HFF-Myc (cell line): ENCODE measurements at places on chromosomes 16 and 17.

GRCh38 chr16:15881794-15882379 is 6.5 kb downstream of the CEP20 start:
- no peak for DNase-seq

GRCh38 chr16:55171241-55171640 is 152.8 kb upstream of the IRX6 start:
- no peak for DNase-seq

- DNase-seq, result no peak
Observed at GRCh38 chr16:50616883-50617645, 64.0 kb downstream of the SNX20 start.

DNA sequence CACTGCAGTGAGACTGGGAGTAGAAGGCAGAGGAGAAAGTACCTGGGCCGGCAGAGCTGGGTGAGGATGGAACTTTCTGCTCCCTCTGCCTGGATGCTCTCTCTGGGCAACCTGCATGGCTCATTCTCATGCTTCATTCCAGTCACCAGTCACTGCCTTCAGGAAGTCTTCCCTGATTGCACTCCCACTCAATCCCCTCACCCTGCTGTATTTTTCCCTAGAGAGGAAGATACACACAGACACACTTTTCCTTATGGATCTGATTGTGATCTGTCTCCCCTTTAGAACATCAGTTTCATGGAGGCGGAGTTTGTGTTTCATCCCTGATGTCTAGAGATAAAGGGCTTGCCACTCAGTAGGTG is 44.9 kb downstream of the MEAK7 start:
- no peak for DNase-seq

DNA sequence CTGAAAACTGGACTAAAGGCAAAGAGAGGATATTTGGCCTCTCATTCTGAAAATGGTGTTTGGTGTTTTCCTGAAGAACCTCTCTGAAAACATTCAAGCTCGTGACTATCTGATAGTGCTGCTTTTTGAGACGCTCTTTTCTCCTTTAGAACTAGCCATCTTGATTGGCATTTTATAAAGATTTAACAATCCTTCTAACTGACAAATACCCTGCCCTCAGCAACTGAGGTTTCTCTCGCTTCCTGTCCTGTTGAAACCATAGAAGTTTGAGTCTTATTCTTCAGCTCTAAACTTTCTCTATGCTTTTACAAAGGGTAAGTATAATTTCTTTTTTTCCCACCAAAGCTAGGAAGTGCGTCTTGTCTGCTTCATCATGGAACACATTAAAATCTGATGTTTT is 13.3 kb downstream of the CNEP1R1 start:
- no peak for DNase-seq

GRCh38 chr17:68511254-68511670 is 968 bp upstream of the PRKAR1A start:
- DNase-seq, result peak; percentile 42

DNA sequence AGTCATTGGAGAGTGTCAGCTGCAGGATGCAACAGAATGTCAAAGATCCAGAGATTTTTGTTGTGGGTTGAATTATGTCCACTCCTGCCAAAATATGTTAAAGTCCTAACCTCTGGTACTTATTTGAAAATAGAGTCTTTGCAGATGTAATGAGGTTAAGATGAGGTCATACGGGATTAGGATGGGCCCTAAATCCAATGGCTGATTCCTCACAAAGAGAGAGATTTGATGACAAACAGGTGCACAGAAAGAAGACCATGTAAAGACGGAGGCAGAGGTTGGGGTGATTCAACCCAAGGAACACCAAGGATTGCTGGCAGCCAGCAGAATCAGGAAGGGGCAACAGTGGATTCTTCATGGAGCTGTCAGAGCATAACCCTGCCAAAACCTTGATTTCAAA is 34.5 kb upstream of the USP22 start:
- DNase-seq, result no peak

DNA sequence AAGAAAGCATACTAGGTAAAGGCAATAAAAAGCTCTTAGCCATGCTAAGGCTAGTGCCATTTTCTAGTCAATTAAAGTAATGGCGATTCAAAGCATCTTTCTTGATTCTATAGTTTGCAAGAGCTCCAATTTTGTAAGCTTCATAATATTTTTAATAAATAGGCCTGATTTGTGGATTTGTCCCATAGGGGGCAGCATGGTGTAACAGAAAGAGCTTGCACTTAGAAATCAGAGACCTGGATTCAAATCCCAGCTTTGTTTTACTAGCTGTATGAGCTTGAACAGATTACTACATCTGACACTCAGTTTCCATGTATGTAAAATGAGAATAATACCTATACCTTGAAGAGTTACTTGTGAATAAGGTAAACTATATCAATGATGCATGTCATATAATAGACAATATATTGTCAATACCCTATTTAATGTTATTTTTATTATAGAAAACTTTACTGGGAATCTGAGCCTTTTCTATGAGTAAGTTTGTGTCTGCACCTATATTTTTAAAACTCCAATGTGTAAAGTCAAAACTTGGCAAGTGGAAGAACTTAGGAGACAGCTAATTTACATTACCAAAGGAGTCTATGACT is 93.6 kb upstream of the NOG start:
- peak; percentile 14 for DNase-seq

DNA sequence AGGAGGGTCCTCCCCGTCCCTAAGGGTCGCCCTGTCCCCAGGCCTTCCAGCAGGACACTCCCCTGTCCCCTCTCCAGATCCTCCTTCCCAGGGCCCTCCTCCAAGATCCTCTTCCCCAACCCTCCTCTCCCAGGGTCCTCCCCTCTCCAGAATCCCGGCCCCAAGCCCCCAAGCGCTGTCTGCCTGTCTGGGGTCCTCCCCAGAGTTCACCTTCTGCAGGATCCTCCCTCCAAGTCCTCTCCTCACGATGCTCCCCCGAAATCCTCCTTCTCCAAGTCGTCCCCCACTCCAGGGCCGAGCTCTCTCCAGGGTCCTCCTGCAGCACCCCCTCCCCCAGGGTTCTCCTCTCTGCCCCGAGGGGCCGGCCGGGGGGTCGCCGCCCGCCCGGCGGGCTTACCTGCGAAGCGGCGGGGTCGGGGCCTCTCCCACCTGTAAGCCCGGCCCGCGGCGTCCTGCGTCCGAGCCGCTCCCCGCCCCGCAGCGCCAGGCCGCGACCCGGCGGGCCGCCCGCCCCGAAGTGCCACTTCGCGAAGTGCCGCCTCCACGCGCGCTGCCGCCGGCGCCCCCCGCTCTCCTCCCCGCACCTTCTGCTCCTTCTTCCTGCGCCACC is 678 bp upstream of the BAIAP2 start:
- no peak for DNase-seq

DNA sequence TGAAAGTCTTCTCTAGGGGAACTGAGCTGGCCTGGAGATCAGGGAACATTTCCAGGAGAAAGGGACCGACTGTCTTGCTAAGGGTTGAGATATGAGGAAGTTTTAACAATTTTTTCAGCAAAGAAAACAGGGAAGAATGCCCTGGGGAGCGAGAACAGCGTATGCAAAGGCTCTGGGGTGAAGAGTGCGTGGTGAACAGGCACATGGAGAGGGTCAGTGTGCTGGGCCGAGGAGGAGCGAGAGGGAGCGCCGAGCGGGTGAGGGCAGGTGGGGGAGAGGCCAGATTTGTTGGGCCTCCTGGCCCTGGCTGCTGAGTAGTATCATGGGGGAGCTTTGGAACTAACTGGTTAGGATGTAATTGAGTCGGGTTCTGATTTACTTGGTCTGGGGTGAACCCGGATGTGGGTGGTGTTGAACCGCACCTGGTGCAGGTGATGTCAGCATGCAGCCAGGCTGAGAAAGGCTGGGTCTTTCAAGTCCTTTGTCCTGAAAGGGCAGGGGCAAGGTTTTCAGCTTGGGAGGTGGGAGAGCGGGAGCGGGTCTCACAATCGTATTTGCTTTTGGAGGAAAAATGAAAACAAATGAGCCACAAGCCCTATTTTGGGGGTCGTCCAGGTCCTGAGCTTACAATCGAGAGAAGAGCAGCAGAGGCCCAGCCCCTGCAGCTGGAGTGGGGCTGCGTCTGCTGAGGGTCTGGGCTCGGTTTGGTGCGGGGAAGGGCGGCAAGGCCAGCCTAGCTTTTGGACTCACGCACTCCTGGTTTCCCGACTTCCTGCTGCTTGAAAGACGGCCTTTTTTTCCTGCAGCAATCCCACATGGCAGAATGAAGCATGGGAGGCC is 11.1 kb upstream of the WFDC1 start:
- DNase-seq, result no peak

DNA sequence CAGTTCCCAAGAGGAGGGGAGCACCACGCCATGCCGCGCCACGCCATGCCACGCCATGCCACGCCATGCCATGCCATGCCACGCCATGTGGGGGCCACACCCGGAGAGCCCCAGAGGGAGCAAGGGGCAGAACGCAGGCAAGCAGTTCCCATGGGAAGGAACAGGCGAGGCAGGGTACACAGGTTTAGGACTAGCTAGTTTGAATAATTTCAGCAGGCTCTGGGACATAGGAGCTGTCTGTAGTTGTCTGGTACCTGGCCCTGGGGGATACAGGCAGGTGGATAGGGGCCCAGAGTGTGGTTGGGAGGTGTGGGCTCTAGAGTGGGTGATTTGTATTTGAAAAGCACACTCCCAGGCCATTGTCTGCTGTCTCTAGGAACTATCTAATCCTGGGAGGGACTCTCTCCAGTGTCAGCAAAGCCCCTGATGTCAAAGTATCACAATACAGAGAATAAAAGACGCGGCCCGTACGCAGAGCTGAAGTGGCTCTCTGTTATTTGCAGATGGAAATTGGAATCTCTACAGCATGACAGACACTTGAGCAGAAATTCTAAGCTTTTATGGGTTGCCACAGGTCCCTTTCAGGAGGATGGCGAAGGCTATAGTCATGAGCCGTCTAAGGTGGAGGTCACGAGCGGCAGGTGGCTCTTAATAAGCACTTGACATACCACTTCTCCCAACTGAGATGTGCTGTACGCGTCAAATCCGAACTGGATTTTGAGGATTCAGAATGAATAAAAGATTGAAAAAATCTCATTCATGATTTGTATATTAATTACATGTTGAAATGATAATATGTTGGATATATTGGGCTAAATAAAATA is 220.8 kb upstream of the TNRC6C start:
- no peak for DNase-seq

GRCh38 chr17:64423881-64424280 is 25.0 kb upstream of the MILR1 start:
- DNase-seq, result no peak

- no peak for DNase-seq
Observed at GRCh38 chr17:42675348-42675964, 1.3 kb downstream of the PLEKHH3 start.

DNA sequence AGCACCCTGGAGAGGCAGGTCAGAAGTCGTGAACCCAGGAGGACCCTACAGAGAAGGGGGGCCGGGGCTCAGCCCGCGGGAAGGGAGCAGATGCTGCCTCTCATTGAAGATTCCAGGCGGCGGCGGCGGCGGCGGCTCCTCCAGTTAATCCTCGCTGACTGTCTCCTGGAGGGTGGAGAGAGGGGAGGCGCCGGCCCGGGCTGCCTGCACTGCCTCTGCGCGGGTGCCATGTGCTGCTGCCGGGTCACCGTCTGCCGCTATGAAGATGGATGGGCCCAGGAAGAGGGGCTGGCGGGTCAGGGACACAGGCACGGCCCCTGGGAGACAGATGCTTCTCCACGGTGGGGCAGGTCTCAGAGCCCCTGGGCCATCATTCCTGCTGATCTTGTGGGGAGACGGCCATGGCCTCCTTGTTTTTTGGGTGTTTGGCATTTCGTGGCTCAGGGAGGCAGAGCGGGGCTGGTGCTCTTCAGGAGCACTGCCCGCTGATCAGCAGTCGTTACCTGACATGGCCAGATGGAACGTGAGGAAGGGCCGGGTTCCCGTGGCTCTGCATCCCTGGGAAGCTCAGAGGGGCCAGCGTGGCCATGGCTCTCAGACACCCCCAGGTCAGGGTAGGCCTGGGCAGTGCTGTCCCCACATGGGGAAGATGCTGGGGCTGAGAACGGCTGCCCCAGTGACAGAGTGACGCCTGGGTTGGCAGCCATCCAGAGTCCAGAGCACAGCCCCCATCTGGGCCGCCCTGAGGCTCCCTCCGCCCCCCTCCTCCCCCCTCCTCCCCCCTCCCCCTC is 36.1 kb downstream of the GINS2 start:
- DNase-seq, result no peak

GRCh38 chr16:23827057-23827456 is 8.7 kb upstream of the PRKCB start:
- no peak for DNase-seq

DNA sequence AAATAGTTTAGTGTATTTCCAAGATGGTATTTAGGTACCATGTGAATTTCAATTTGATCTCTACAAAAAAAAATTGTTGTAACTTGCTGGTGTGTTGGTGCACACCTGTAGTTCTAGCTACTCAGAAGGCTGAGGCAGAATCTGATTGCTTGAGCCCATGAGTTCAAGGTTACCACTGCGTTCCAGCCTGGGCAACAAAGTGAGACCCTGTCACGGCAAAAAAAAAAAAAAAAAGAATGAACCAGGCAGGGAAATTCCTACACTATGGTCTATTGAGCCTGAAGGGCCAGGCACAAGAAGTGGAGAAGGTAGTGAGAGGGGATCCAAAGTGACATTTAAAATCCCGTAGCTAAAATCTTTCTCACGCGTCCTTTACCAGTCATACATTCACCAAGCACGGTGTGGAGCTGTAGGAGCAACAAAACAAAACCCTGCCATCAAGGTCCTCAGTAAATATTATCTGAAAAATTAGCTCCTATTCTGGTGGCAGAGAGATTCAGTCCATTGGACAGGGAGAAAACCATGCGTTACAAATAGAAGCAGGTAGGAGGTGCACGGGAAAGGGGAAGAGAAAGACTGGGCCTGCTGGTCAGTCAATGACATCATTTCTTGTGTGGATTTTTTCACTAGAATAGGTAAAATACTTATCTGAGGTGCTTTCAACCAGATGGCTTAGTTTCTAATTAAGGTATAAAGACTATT is 27.3 kb downstream of the TXNDC11 start:
- no peak for DNase-seq

DNA sequence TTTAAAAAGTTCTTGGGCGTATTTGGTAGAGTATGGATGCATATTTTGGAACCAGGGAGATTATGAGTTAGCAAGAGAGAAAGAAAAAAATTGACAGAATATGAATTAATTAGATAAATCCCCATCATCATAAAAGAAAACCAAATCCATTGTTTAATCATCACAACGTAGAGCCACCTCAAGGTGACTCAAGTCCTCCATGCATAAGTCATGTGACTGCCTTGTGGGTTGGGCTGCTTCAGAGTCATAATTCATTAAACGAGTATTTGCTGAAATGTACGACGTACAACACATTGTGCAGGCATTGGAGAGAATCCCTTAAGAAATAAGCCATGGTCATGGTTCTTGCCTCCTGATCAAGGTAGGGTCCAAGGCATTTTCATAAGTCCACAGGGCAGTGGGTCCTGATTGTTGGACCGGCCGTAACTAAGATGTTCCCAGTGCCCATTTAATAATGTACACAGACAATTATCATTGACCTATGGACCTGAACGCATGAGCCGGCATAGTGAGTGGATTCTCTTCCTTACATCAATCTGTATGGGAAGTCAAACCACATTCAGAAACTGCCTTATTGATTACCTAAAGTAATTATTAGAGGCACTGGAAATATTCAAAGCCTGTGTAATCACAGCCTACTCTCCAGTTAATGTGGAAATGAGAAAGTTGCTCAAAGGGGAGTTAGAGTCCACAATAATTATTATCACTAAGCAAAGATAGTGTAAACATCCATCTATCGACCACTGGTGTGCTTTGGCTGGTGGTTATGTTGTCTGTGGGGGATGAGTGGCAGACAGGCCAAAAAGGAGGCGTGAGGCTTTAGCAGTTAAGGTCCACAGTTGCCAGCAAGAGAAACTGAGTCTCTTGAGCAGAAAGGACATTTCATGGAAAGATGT is 165.4 kb downstream of the PITPNC1 start:
- DNase-seq, result no peak

- DNase-seq, result no peak
Observed at GRCh38 chr16:7333180-7333725, 608 bp downstream of the RBFOX1 start.

GRCh38 chr17:77594416-77595209 is 363.9 kb upstream of the TNRC6C start:
- no peak for DNase-seq
